Urinary bladder (tissue), 4 donors: ENCODE measurements at places on chromosomes 13 and 19. TPM values are rescaled to one million over a fixed set of nuclear protein-coding genes. Genes with fewer than 3 reads are reported as not detected.

DNA sequence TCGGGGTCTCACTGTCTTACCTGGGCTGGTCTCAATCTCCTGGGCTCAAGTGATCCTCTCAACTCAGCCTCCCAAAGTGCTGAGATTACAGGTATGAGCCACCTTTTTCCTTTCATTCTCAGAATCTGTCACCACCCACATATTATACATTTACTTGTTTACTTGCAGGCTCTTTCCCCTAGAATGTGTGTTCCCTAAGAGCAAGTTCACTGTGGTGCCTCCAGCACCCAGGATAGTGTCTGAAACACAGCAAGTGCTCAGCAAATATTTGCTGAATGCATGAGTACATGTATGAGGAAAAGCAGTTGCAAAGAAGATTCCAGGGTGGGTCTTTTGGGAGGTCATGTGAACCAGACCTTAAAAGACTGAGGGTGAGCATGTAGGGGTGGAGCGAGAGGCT lies 96.8 kb downstream of the RGCC start:
- no peak for DNase-seq

The ZNF44 gene
- 9.1 TPM for polyA plus RNA-seq

The FCAR gene
- 0.67 TPM for polyA plus RNA-seq

GRCh38 chr19:54430306-54431254 lies 15.3 kb downstream of the TTYH1 start:
- no peak for DNase-seq

GRCh38 chr13:109436055-109436622 lies 350.2 kb downstream of the IRS2 start:
- no peak for DNase-seq

The OR7A5 gene
- polyA plus RNA-seq: not detected

GRCh38 chr19:5250127-5250659 lies 90.4 kb downstream of the PTPRS start:
- DNase-seq: no peak

DNA sequence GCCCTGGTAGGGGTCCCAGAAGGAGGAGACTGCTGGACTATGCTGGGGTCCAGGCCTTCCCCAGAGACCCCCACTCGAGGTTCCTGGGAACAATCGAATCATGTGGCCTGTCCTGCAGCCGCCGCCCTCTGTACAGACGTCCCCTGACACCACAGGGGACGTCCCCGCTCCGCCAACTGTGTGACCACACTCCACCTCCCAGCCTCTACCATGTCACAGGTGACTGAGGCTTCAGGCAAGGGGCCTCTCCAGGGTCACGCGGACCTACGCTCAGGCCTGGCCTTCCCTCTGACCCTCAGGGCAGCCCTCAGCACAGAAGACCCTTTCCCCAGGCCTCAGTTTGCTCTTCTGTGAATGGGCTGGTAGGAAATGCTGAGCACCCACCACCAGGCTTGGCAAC lies 13.1 kb upstream of the TMEM161A start:
- DNase-seq: no peak

DNA sequence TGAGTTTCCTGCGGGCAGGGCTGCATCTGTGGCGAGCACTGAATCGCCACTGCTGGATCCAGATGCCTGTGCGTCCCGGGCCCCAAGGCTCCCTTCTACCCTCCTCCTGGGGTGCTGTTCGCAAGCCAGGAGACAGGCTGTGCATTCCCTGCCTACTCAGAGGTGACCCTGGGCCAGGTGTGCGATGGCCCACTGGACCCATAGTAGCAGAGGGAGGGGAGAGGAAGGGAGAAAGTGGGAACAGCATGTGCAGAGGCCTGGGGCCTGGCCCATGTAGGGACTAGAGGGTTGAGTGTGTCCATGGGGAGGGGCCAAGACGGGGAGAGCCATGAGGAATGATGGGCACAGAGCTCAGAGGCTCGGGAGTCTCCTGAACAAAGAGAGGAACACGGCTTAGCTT lies 27.3 kb downstream of the CARM1 start:
- DNase-seq: no peak

- no peak for DNase-seq
Observed at GRCh38 chr19:18861235-18861634, 29.5 kb downstream of the UPF1 start.

The TMEM91 gene
- polyA plus RNA-seq: 36.2 TPM

- no peak for DNase-seq
Observed at GRCh38 chr13:87130423-87130822, 540.7 kb upstream of the SLITRK5 start.

- no peak for DNase-seq
Observed at GRCh38 chr19:13016245-13016627, 21.0 kb downstream of the NFIX start.

- no peak for DNase-seq
Observed at GRCh38 chr13:80921541-80921940, 580.6 kb upstream of the SPRY2 start.

- DNase-seq: peak; percentile 88
Observed at GRCh38 chr19:20999731-21000352, 20.6 kb upstream of the ZNF430 start.

DNA sequence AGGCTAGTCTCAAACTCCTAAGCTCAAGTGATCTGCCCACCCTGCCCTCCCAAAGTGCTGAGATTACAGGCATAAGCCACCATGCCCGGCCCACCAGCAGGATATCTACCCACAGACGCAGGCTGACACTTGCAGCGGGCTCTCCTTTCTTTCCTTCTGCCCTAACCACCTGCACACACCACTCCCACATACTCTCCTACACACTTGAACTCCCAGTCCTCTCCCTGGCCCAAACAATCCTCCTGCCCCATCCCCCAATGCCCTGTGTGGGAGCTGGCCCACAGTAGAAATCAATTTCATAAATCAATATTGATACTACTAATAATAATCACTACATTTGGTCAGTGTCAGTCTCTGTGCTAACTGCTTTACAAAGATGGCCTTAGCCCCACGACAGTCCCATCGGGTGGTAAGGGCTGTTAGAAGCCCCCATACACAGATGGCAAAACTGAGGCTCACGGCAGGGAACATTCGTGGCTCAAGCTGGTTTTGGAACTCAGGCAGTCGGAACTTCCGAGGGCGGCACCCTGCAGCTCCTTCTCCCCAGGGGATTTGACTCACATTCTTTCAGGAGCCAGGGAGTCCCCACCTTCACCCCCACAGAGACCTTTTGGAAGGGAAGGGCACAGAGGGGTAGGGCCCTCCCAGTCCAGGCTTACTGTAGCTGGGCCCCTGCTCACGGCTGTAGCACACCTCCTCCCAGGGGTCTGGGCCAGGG lies 3.4 kb upstream of the DPF1 start:
- no peak for DNase-seq

GRCh38 chr13:88153353-88153752 lies 482.2 kb downstream of the SLITRK5 start:
- DNase-seq: no peak

DNA sequence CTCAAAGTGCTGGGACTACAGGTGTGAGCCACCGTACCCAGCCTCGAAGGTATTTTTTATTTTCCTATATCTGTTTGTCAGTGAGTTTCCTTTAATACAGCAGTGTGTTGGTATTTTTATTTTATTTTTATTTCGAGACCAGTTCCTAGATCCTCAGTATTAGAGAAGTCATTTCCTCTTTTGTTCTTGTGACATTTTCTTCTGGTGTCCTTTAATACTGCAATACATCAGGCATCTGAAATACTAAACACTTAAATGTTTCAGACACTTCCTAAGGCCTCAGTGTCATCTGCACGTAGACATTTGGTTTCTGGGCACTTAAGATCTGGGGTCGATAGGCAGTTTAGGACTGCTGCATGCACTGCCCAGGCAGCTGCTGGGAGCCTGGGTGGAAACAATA lies 22.5 kb downstream of the GATAD2A start:
- no peak for DNase-seq

- no peak for DNase-seq
Observed at GRCh38 chr13:90055121-90055520, 1292.4 kb upstream of the MIR17HG start.

DNA sequence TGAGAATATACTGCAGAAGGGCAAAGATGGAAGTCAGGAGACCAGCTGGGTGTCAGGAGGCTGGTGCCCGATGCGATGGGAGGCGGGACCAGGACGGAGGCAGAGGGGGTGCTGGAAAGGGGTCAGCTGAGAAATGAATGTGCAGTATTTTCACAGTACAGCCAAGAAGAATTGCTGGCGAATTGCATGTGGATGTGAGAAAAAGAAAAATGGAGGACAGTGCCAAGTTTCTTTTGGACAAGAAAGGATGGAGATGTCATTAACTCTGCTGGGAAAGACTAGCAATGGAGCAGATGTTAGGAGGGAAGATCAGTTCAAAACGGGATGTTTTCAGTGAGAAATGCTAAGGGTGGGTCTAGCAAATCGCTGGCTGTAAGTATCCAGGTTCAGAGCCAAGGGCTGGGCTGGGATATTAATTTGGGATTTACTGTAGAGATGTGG lies 7.0 kb downstream of the CRYL1 start:
- DNase-seq: no peak

DNA sequence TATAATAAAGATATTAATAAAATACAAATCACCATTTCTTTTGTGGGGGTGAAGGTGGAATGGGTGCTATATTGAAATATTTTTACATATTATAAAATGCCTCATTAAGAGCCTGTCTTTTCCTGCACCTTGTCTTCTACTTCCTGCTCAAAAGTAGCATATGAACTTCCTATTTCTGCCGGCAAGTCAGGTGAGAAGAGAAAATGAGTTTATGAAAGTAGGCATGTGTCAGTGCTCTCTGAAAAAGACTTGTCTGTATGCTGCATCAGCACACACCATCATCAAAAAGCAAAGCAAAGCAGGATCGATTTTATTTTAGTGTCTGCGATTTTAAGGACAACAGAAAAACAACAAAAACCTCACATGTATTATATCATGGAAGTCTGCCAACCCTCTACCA lies 114.2 kb downstream of the RAP2A start:
- DNase-seq: no peak

The FBL gene
- 281 TPM for polyA plus RNA-seq

DNA sequence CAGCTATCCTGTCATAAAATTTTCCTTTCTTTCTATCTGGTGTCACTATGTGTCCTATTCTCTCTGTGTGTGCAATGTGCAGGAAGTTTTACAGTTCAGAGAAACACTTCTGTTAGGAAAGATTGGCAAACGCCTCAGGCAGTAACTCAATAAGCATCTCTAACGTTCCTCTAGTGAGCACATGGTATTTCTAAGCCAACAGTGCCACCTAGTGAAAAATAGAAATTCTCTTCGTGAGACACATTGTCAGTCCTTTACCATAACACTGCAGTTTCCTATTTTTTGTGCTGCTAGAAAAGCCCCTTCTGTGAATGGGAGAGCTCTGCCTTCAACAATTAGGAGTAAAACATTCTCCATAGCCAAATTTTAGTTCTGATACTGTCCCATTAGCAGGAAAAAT lies 50.7 kb downstream of the ZNF723 start:
- no peak for DNase-seq

The N4BP2L1 gene
- polyA plus RNA-seq: 16.2 TPM

The PCCA gene
- 24.7 TPM for polyA plus RNA-seq

The C13orf46 gene
- 0.38 TPM for polyA plus RNA-seq

DNA sequence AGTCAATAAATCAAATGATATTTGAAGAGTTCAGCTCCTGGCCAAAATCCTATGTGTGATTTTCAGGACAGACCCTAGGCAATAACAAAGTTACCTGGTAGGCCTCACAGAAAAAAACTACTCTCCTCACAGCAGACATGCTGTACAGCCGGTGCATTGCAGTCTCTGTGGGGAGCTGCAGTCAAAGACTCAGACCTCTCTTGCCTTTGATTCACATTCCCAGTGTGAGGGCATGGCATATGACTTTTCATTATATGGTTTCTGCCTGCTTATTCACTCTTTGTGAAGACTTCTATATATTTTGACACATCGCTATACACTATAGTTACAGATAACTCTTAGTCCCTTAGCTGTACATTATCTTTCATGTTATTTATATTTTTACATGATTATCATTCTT lies 2684.3 kb upstream of the PCDH20 start:
- DNase-seq: no peak

- no peak for DNase-seq
Observed at GRCh38 chr13:29958476-29958875, 108.1 kb upstream of the UBL3 start.

- DNase-seq: no peak
Observed at GRCh38 chr13:79479882-79480281, 1.1 kb upstream of the NDFIP2 start.

- no peak for DNase-seq
Observed at GRCh38 chr19:21134934-21135366, 6.9 kb upstream of the ZNF431 start.

The FLT1 gene
- polyA plus RNA-seq: 20.3 TPM
